ENCODE measurements at places on chromosomes 3 and 15.

GRCh38 chr15:69034352-69034751 is 19.9 kb downstream of the NOX5 start:
- DNase-seq, result no peak

DNA sequence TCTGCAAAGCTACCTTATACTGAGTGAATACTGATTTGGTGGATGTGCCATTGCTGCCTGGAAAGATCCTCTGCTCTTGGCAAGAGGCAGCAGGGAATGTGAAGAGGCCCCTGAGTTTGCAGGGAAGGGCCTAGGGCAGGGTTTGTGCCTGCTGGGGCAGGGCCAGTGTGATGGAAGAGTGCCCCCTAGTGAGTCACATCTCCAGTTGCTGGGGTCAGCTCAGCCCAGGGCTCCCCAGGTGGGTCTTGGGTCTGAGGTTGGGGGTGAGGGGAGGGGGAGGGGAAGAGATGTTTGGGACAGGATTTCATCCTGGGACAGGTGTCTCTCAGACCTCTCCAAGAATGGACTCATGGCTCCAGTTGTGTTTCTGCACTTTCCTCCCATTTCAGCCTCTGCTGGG is 4.1 kb upstream of the AMOTL2 start:
- DNase-seq, result no peak

DNA sequence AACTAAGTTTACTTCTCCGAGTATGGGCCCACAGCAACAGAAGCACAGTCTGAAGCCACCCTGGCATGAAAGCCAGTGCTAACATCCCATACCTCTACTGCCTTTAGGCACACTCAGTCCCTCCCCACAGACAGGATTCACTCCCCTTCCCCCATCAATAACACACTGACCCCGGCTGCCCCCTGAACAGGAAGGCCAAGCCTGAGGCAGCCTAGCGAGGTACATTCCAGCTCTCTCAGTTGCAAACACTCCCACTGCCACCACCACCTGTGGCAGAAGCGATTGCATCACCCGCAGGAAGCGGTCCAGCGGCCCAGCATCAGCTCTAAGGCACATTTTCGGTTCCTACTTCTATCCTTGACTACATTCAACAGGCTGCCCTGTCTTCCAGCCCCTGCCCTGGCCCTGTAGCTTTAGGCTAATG is 7.0 kb upstream of the BMF start:
- peak; percentile 63 for DNase-seq

DNA sequence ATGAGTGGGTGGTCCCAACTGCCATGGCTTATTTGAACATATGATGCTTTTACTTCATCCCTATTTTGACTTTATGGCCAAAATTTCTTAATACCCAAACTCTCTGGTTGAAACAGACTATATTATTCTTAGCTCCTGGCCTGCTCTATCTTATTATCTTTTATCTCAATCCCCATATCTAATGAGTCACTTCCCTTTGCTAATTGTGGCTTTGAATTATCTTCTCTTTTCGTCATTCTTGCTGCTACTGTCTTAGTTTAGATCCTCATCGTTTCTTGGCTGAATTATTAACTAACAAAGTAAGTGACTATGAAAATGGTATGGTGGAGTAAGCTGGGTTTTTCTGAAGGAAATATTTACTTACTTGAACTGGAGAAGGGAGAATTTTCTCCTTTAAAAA is 28.2 kb upstream of the DNAJC19 start:
- DNase-seq, result no peak

GRCh38 chr3:168248383-168249204 is 152.9 kb upstream of the GOLIM4 start:
- DNase-seq, result no peak

DNA sequence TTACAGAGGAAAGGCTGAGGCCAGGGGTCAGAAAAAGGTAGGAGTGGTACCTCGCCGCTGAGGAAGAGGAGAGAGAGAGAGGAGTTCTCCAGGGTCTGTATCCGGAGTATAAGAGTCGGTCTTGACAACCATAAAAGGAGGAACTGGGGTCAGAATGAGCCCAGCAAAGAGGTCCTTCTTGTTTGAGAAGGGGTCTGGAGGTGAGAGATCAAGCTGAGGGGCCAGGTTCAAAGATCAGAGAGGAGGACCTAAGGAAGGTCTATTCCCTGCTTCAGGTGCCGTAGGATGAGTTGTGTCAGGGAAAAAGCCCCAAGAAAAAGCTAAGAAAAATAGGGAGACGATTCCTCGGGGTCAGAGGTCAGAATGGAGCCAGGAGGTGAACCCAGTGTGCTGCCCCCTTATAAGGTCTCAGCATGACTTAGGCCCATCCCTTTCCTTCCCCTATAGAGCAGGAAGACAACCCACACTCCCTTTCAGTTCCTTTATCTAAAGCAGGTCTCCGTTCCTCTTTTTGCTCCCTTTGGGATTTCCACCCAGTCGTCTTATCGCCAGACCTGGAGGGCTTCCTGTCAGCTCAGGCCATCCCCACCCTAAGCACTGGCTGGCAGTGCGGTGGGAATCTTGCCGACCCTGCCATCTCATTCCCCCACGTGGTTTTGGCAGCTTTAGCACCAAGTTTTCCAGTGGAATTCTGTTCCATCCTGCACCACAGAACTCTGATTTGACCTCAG is 651 bp downstream of the MTMR14 start:
- DNase-seq, result peak; percentile 35

- peak; percentile 21 for DNase-seq
Measured at GRCh38 chr15:85793641-85794597, 806 bp downstream of the KLHL25 start.

DNA sequence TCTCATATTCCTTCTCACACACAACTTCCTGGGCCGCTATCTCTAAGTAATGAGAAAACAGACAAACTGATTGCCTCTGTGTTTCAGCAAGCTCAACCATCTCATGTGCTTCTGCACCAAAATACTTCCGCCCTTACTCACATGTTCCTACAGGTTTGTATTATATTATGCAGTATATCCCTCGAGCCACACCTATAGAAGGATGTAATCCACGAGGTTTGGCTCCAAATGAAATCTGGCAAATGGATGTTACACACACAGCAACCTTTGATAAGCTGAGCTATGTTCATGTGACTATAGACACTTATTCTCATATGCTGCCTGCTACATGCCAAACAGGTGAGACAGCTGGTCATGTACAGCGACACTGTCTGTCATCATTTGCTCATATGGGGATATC is 22.6 kb downstream of the CCRL2 start:
- no peak for DNase-seq

DNA sequence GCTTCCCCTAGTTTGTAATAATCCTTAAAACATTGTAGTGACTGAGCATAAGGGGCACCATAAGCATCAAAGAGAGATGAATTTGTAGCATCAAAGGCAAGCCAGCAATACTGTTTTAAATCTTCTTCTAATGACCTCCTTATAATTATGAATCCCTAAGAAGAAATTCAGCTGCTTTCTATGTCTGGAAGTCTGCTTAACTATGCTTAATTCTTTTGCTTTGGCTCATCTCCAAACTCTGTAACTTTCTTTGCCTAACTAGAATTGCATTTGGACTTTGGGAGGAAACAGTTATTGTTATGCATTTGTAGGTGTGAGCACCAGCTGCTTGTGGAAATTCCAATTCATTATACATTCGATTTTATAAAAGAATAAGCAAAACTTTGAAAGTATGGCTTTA is 117.7 kb upstream of the SPATA16 start:
- no peak for DNase-seq

DNA sequence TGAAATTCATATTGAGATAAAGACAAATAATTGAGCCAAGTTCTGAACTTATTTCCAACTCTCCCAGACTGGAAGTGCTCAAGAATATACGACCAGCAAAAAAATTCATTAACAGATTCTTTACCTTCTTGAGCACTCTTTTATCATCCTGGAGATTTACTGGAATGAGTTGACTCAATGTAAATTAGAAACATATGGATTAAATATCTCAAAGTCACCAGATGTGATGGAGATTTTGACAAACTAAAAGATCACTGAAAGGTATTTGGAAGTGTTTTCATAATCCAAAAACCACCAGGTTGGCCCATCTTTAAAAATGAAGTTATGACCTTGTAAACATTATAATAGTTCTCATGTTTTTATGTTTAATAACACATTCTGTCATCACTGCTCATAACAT is 433.2 kb upstream of the RASGRP1 start:
- DNase-seq, result no peak

DNA sequence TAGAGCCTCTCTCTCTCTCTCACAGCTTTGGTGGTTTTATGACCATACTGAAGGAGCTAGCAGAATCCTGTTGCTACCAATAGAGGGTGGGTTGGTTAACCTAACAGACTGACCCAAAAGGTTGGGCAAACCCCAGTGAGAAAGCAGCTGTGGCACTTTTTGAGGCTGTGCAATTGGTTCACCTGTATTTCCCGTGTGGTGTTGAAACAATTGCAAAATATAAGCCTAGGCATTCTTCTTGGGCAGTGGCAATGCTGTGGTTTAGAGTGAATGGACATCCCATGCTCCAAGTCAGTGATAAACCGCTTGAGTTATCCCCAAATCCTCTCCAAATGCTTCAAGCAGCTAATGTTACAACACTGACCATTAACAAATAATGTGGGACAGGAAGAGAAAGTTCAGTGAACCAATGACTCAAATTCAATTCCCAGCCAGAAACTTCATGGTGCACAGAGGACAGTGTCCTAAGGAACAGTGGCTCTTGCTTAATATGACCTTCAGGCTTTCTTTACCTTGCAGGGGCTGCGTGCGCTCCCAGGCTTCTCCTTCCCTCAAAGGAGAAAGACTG is 261.9 kb upstream of the ICE2 start:
- DNase-seq, result no peak

DNA sequence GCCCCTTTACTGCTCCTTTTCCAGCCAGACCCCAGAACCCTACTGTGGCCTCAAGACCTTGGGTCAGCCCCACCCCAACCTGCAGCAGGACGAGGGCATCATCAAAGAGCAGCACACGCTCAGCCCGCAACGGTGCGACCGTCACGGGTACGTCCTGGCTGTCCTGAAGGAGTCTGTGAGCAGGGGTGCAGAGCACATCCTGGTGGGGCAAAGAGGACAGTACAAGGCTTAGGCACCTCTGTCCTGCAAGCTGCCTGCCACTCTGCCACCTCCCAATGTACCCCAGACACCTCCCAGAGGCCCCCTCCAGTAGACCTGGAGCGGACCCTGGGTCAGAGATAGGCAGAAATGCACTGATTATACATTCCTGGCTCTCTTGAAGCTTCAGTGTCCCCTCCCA is 8.0 kb downstream of the ALS2CL start:
- DNase-seq, result no peak

DNA sequence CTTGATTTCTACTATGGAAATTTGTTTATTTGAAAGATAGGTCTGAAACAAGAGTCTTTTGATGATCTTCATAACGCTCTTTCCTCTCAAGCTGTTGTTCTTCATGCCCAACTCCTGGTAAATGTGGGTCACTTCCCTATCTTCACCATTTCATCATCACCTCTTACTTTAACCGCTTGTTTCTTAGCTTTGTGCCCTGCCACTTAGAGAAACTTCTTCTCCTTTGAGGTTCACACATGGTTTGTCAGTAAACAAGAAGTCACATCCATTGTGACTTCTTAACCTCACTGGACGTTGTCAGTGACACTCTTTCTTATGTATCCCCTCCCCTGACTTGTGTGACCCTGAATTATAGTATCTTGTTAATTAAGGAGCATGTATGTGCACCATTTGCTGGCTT is 16.9 kb upstream of the P2RY13 start:
- no peak for DNase-seq

DNA sequence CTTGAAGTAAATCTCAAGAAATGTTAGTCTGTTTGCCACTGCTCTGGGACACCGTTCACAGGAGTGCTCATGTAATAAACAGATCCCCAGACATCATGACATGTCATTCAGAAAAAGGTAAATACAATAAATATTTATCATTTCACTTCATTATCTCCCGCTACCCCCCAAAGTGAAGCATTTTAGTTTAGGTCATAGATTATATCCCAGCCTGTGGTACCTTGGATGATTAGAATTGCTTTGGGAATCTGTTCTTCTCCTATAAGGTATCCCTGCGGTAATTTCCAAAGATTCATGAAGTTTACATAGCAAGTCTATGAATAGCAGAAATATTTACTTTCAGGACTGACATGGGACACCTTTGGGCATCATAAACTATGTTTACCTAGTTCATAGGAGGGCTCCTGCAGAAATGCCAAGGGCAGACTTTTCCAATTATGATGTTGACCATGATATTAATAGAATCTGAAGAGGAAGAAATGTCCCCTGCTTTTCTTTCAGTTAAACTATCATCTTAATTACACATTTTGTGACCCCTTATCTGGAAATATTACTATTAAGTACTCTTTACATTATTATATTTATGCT is 268.0 kb downstream of the NAALADL2 start:
- DNase-seq, result no peak

DNA sequence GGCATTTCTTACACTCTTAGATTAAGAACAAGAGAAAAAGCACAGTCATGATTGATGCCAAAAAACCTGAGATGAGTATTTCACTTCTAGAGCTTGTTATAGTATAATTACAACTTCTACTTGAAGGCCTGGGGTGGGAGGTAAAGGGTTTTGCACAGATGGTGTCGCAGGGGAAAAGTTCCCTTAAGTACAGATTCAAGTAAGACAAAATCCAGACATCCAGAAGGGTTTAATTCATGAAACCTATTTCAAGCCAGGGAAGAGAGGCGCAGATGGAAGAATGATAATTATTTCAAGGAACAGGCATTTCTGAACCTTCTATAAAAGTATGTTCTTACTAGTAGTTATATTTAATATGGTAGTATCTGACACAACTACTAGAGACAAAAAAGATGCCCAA is 70.6 kb downstream of the TM4SF4 start:
- DNase-seq, result no peak

DNA sequence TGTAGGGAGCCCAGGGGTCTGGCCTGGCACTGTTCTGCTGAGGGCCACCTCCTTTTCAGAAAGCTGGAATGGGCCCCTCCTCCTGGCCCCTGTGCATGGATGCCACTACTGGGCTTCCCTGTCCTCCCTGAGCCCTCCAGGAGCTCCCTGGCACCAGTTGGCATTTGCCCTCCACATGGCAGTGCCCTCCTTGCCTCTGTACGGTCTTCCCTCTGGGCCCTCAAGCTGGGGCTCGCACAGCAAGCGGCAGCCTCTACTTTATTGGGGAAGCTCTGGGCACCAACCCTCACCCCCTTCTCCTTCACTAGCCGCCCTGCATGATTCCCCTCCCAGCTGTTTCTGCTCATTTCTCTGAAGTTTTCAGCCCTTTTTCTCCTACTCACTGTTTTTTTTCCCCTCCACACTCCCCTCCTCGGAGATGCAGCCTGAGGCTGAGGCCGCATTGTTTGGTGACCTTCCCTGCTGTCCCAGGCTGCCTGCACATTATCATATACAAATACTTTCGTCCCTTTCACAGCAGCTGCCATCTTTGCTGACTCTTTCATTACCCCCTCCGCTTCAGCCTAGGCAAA is 127.3 kb downstream of the EEFSEC start:
- DNase-seq, result no peak

DNA sequence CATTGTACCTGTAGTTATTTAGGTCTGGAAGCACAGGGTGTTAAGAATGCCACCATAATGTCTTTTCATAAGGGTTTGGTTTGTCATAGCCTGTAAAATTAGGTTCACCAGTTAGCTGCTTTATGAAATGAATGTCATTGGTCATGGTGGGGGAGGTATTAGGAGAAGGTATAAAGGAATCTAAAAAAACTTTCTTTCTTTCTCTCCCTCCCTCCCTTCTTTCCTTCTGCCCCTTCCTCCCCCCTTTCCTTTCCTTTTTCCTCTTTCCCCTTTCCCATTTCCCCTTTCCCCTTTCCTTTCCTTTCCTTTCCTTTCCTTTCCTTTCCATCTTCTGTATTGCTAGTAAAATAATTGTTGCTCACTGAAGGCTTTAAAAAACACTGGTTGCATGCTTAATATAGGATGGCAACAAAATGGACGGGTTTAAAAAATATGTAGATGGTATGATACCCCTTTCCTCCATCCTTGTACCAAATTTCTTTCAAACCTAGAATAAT is 9.6 kb downstream of the ATP2C1 start:
- DNase-seq, result no peak

GRCh38 chr15:75203908-75204263 is 2.2 kb downstream of the C15orf39 start:
- no peak for DNase-seq
